ENCODE measurements at places on chromosomes 6 and 20. TPM values are rescaled to one million over a fixed set of nuclear protein-coding genes. Genes with fewer than 3 reads are reported as not detected.
A peak's percentile ranks its signal among the peaks of the same experiment; 100 is the strongest.

- peak overlapping the region; percentile 62 for H3K4me3 ChIP-seq
- DNase-seq: no peak
- H3K27ac ChIP-seq: no peak overlapping the region
- no peaks in the 10 kb centered on the region for H3K4me1 ChIP-seq
These were observed 317.5 kb downstream of the HIVEP2 start for GRCh38 chr6:142627474-142627873.

Gene TRIM15
- not detected for total RNA-seq

DNA sequence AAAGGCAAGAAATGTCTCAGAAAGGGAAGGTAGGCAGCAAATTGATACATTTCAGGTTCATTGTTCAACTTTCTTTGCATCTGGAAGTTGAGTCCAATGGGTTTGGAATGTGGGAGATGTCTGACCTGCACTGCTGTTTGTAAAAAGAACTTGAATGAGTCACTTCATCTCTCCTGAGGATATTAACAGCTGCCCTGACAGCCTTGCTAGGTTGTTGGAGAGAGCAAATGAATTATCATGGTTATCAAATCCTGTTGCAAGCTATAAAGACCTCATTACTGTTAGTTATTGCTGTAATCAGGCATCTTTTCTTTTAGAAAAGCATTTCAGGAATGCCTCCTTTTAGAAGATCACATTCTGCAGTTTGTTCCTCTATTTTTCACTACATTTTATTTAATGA is 23.0 kb upstream of the FLRT3 start:
- DNase-seq: peak; percentile 30
- no peak overlapping the region for H3K4me3 ChIP-seq

DNA sequence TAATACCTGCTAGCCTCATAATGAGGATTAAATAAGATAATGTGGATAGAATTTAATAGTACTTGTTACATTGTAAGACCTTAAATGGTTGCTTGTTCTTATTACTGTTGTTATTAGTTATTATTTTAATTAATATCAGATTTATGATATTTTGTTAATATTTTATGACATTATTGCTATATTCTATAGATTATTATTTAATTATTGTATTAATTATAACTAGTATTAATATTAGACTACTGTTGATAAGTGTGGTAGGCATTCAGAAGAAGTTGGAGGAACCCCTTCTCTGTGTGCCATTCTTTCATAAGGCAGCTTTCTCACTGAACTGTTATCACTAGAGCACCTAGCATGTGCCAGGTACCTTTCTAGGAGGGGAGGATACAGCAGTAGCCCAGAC is 2.6 kb upstream of the NEDD9 start:
- no peak overlapping the region for H3K4me3 ChIP-seq
- no peak overlapping the region for H3K27ac ChIP-seq
- no peaks in the 10 kb centered on the region for H3K27me3 ChIP-seq

DNA sequence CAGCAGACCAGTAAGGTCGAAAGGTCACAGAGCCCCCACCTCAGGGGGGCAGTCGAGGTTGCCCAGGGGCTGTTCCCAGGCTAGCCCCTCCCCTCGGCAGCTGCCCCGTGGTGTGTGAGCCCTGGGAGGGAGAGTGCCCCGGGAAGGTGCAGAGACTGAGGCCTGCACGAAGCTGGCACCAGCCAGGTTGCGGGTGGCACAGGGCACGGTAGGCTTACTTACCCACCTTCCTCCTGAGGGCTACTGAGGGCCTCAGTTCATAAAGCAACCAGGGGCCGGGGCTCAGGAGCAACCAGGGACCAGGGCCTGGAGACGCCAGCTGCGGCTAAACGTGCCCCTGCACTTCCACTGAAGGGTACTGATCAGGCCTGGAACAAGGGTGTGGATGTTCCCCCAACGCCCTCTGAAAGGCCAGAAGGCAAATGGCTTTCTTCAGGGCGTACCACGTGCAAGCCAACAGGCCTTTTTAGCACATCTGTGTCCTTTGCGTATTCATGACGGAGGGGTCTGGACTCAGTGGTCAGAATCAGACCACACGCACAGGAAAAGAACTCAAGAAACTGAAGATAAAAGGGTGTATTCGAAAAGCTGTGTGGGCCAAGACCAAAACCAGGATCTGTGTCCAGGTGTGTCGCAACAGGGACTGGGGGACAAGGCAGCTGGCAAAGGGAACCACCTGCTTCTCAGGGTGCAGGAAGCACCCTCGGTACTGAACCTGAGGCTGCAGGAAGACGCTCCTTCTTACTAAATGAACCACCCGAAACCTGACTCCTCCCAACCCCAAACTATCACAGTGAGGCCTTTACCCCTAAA is 24.5 kb upstream of the TCFL5 start:
- no peaks in the 10 kb centered on the region for H3K4me1 ChIP-seq
- no peak overlapping the region for H3K27ac ChIP-seq
- no peak overlapping the region for H3K4me3 ChIP-seq
- H3K27me3 ChIP-seq: no peaks in the 10 kb centered on the region
- DNase-seq: no peak

DNA sequence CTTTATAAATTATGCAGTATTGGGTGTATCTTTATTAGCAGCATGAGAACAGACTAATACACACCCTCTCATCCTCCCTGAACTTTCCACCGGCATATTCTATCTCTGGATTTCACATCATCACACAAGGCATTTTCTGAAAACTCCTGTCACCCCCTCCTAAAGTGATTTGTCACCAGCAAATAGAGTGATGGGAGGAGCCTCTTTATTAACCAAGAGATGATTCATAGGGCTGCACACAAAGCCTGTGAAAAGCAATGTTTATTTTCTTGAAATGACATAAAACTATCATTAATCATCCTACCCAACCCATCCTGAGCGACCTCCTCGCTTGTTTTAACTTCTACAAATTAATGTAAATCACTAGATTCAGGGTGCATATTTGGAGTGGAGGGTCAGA is 394.7 kb upstream of the SULF2 start:
- H3K27ac ChIP-seq: peak overlapping the region; percentile 97
- peaks cover 22% of the 10 kb centered on the region for H3K4me1 ChIP-seq
- peak; percentile 93 for DNase-seq
- H3K36me3 ChIP-seq: no peaks in the 10 kb centered on the region
- peak overlapping the region; percentile 45 for H3K4me3 ChIP-seq
- no peaks in the 10 kb centered on the region for H3K27me3 ChIP-seq

- no peak overlapping the region for H3K27ac ChIP-seq
- H3K4me1 ChIP-seq: no peaks in the 10 kb centered on the region
- no peak for DNase-seq
- no peaks in the 10 kb centered on the region for H3K36me3 ChIP-seq
These were observed 242.6 kb downstream of the DOK5 start for GRCh38 chr20:54717983-54718382.
